ENCODE measurements at places on chromosomes 13 and 19.
A peak's percentile ranks its signal among the peaks of the same experiment; 100 is the strongest.

- DNase-seq = no peak
Observed at GRCh38 chr13:50917572-50917971, 8.0 kb downstream of the RNASEH2B start.

GRCh38 chr19:2616741-2617392, 85.6 kb downstream of the GNG7 start:
- no peak for DNase-seq

DNA sequence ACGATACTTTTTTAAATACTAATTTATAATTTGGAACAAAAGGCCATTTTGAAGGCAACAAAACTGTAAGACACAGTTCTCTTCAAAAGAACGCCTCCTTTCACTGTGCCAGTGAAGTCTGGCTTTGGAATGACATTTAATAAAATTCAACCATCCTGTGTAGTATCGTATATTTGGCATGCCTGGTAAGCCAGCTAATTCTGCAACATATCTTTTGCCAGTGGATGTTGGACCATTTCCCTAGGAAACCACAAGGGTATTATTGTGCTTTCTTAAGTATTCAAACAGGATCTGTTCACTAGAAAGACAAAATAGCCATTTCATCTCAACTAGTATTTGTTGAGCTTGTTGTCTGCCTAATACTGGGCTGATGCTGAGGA, 111.6 kb downstream of the RGCC start:
- DNase-seq = no peak

DNA sequence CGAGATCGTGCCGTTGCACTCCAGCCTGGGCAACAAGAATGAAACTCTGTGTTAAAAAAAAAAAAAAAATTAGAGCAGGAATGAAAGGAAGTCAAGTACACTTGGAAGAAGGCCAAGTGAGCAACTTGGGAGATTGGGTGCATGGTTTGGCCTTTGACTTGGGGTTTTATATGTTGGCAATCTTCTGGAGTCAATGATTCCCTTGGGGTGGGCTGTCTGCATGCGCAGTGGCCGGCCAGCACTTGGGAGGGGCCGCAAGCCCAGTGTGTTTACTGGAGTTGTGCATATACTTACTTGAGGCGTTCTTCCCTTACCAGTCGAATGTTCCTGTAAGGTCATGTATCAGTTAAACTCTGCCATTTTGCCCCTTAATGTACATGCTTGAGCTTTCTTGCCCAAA, 103.9 kb downstream of the FAM216B start:
- no peak for DNase-seq

- DNase-seq = no peak
Observed at GRCh38 chr19:36420961-36421748, 2.7 kb upstream of the ZFP82 start.

GRCh38 chr13:36154567-36155291, 23.5 kb upstream of the DCLK1 start:
- no peak for DNase-seq

GRCh38 chr13:89061821-89062220, 1390.7 kb downstream of the SLITRK5 start:
- no peak for DNase-seq

DNA sequence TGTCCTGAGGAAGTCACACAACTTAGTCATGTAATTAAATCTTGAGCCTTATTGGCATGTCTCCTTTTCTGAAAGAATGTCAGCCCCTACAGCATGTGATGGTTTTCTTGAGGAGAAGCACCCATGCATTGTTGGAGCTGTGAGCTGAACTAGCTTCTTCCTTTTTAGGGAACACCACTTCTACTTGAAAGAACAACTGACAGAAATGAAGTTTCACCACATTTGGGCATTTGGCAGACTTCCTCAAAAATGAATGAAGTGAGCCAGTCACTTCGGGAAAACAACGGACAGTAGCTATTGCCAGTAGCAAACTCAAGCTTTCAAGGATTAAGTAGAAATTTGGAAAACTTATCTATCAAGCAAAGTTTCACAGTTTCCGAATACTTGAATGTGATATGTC, 1351.3 kb downstream of the EFNB2 start:
- no peak for DNase-seq

GRCh38 chr19:23273022-23273589, 22.9 kb upstream of the ZNF724 start:
- DNase-seq = no peak

- no peak for DNase-seq
Observed at GRCh38 chr19:7670790-7671189, 1.9 kb downstream of the RETN start.

DNA sequence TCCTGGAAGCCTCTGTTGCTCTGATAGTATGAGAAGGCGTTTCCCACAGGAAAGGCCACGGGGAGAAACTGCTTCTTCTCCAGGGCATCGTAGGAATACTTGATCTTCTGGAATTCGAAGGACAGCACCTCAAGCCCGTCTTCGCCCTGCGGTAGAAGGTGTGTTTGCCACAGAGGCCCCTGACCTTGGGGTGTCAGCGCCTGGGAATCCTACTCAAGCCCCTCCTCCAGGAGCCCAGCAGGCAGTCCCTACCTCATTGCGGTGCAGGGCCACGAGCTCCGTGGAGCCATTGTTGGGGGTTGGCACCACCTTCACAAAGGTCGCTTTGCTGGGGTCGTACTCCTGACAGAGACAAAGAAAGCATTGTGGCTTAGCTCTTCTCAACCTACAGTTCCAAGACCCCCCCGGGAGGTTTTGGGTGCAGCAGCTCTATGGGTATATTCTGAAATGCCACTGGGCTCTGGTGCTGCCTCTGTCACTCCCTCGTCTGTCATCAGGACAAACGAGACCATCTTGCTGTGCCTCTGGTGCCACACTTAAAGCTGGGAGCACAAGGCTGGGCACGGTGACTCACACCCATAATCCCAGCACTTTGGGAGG, 3.7 kb downstream of the ATP13A1 start:
- DNase-seq = no peak

GRCh38 chr19:31804668-31805067, 455.4 kb upstream of the TSHZ3 start:
- DNase-seq = no peak

DNA sequence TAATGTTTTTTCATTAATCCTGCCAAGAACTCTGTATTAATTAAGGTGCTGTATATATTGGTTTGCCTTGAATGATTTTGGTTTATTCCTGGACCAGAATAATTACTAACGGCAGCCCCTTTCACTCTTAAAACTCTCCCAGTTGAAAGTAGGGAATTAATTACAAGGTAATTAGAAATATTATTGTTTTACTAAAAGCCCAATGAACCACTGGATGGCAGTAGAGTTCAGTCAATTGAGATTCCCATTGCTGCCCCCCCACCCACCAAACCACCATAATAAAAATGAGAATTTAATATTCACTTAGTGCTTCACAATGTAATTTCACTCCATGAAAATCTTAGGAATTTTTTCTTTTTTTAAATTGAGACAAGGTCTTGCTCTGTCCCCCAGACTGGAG, 13.7 kb downstream of the WBP4 start:
- no peak for DNase-seq

DNA sequence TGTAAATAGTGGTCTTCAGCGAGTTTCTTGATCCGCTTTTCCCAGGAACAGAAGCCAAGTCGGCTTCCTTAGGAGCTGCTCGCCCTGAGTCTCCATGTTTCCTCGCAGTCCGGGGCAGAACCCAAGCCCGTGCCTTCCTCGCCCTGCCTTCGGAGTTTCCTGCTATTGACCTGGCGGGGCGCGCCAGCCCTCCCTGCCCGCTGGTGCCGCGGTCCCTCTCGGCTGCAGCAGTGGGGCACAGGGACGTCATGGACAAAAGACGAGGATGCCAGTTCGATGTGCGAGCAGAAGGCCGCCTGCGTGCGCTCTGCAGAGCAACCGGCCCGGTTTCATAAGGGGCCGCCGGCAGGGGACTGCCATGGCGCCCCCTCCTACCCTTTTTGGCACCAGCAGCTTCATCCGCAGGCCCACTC, 156.6 kb downstream of the TM9SF2 start:
- DNase-seq = peak; percentile 4

- DNase-seq = peak; percentile 81
Observed at GRCh38 chr19:47112166-47112996, 1.2 kb downstream of the ZC3H4 start.

DNA sequence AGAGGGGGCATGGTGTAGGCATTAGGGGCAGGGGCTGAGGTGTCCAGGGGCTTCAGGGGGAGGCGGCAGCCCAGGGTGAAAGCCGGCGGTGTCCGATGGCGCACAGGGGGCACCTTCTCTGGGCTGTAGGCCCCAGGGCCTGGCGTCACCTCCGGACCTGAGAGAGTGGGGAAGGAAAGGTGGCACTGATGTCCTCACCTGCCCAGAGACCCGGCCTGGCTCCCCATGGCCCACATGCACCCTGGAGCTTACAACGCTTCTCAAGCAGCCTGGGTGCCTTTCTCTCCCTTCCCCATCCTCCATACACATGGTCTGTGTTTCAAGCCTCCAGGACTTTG, 3.3 kb upstream of the SHC2 start:
- no peak for DNase-seq

DNA sequence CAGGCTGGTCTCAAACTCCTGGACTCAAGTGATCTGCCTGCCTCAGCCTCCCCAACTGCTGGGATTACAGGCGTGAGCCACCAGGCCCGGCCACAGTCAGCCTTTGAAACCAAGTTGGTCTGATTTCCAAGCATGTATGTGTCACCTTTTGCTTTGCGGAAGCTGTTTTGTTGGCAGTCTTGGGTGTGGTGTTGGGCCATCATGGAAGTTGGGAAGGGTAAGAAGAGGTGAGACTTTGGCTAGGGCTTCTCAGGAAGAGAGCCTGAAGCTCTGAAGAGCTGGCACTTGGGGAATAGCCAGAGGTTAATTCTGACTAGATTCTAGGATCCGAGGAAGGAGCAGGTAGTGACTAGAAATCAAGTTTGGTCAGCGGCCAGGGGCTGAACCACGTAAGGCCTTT, 2.8 kb downstream of the RSPH6A start:
- no peak for DNase-seq

DNA sequence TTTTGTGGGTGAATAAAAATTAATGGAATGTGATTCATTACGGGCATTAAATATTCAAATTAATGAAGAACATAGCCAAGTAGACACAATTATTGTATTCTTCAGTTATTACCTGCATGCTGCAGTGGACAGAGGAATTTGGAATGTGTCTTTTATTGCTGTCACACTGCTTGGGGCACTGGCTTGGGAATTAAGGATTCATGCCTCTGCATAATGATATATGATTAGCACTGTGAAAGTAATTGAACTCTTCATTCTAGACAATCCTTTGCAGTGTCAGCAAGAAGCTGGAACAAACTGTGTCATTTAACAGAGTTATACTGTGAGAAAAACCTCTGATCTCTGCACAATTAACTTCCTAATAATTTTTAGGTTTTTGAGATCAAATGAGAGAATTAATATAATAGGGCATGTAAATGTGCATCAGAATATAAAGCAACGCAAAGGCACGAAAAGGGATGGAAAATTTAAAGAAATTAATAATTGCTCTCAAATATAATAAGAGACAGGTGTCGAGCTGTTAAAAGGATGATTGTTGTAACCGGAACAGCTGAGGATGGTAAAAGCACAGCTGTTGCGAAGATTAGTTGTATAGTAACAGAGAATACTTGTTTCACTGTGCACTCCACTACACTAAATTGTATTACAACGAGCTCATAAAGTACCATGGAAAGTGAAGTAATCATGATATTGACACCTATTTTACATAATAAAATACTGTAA, 235.1 kb upstream of the MIR17HG start:
- DNase-seq = no peak

DNA sequence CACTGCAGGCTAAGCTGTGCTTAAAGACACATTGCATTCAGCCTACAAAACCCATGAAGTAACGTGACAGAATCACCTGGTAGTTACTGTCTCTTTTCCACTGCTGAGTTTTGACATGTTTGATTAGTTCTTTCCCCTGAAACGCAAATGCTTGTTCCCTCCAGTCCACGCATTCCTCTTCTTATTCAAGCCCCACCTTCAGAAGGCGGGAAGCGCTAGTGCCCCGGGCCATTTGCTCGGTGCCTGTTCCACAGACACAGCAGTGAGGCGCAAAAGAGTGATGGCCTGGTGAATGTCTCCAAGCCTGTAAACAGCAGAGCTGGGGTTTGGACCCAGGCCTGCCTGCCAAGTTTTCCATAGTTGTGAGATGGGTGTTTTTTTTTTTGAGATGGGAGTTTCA, 10.9 kb downstream of the ACP4 start:
- DNase-seq = no peak

- DNase-seq = no peak
Observed at GRCh38 chr19:29497241-29497640, 28.6 kb upstream of the VSTM2B start.

GRCh38 chr13:53137779-53138178, 109.2 kb downstream of the OLFM4 start:
- no peak for DNase-seq

DNA sequence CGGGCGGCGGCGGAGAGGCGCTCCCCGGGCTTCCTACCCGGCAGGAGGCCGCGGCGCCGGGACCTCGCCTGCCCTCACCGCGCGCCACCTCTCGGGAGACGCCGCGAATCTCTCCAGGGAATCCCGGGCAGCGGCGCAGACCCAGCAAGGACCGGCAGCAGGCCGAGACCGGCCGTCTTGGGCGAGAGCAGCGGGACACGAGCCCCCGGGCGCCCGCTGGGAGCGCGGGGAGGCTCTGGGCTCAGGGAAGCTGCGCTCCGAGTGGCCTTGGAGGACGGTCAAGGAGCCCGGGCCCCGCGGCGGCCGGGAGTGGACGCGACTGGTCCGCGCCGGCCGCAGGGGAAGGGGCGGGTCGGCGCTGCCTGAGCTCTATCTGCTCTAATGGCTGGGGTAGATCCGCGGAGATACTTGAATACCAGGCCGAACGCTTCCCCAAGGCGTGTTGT, 14.7 kb downstream of the CDX2 start:
- DNase-seq = no peak

- no peak for DNase-seq
Observed at GRCh38 chr19:52415711-52416110, 13.2 kb upstream of the ZNF534 start.

GRCh38 chr19:40802300-40803169, 3.5 kb downstream of the EGLN2 start:
- no peak for DNase-seq

GRCh38 chr19:16184665-16185122, 516 bp upstream of the FAM32A start:
- DNase-seq = no peak

GRCh38 chr13:98975822-98976261, 2.0 kb downstream of the DOCK9 start:
- DNase-seq = no peak

DNA sequence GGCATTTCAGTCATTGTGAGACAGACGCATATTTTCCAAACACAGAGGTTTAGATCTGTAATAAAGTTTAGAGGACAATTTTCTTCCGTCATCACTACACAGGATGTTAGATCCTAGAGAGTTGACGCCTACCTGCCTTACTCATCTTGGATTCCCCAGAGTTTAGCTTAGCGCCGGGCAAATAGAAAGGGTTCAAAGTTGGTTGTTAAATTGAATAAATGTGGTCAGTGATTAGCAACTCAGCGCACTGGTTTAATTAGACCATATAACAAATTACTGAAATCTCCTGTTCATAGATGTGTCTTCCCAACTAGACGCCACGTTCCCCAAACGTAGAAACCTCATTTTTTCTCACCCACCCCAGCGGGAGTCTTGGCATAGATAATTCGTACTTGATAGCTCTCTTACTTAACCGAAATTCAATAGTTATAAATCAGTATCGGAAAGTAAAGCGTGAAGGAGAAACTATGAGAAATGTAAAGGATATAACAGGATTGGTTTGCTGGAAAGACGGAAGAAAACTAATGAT, 726 bp upstream of the UFM1 start:
- no peak for DNase-seq

- no peak for DNase-seq
Observed at GRCh38 chr13:27353166-27353583, 71.2 kb upstream of the GTF3A start.
